Activated CD4-positive, alpha-beta T cell treated with anti-CD3 and anti-CD28 coated beads, Interleukin-2, amount 10 ng/mL, durations not matched to agents 7 days and 5 days (primary cell): ENCODE measurements at places on chromosomes 2 and 18. TPM values are rescaled to one million over a fixed set of nuclear protein-coding genes. Genes with fewer than 3 reads are reported as not detected.

ACMSD gene
- not detected for total RNA-seq

MDH1B gene
- total RNA-seq: 0.40 TPM

XRCC5 gene
- total RNA-seq: 331 TPM

ERBB4 gene
- total RNA-seq: not detected

ACVR2A gene
- 9.2 TPM for total RNA-seq

ST6GAL2 gene
- not detected for total RNA-seq

PIK3C3 gene
- total RNA-seq: 42.5 TPM

TEKT4 gene
- not detected for total RNA-seq

COLEC11 gene
- total RNA-seq: not detected

HS1BP3 gene
- 14.4 TPM for total RNA-seq

MPP4 gene
- not detected for total RNA-seq

TYW5 gene
- 7.9 TPM for total RNA-seq

C2orf15 gene
- total RNA-seq: 1.2 TPM

CCDC85A gene
- total RNA-seq: not detected

SYT4 gene
- not detected for total RNA-seq

TMEFF2 gene
- not detected for total RNA-seq

CHST10 gene
- total RNA-seq: 2.6 TPM

ABCG5 gene
- total RNA-seq: not detected

- peaks cover 5% of the 10 kb centered on the region for H3K27me3 ChIP-seq
- no peaks in the 10 kb centered on the region for H3K4me1 ChIP-seq
- peak; percentile 33 for DNase-seq
- H3K27ac ChIP-seq: no peak overlapping the region
These were observed 58.5 kb upstream of the COPS8 start for GRCh38 chr2:237026981-237027711.

GRCh38 chr2:191688934-191689695, 11.2 kb downstream of the NABP1 start:
- H3K4me1 ChIP-seq: peaks cover 31% of the 10 kb centered on the region
- peaks cover 39% of the 10 kb centered on the region for H3K36me3 ChIP-seq
- no peaks in the 10 kb centered on the region for H3K27me3 ChIP-seq
- no peak for DNase-seq

GRCh38 chr2:170503971-170504809, 210.9 kb upstream of the SP5 start:
- H3K27ac ChIP-seq: no peak overlapping the region
- H3K27me3 ChIP-seq: peaks cover 29% of the 10 kb centered on the region
- H3K4me3 ChIP-seq: no peak overlapping the region

DNA sequence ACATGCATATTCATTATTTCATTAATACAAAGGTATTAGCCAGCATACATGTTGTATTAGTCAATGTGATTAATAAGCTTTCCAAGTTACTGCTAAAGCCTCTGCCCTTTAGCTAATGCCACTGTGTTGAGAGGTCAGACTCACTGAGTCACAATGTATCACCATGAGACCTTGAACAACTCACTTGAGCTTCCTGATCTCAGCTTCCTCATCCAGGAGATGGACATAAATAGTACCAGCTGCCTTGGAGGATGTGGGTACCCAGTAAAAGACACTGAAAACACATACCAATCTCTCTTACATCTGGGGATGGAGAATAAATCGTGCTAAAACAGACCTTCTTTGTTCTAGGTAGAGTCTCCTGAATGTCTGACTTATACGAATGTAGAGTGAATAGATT, 224.6 kb downstream of the EPHA4 start:
- H3K36me3 ChIP-seq: no peaks in the 10 kb centered on the region
- no peak overlapping the region for H3K27ac ChIP-seq
- H3K4me1 ChIP-seq: no peaks in the 10 kb centered on the region
- H3K4me3 ChIP-seq: no peak overlapping the region

DNA sequence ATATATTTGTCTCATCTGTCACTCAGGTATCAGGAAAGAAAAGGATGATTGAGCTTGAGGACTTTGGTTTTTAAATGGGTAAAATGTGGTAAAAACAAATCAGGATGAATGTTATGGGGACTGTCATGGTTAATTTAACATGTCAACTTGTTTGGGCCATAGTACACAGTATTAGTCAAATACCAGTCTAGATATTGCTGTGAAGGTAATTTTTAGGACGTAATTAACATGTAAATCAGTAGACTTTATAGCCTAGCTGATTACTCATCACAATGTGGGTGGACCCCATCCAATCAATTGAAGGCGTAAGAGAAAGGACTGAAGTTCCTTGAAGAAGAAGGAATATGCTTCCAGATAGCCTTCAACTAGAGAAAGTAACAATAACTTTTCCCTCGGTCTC, 275.7 kb upstream of the ZNF804A start:
- no peaks in the 10 kb centered on the region for H3K27me3 ChIP-seq
- DNase-seq: no peak
- H3K4me1 ChIP-seq: no peaks in the 10 kb centered on the region
- no peaks in the 10 kb centered on the region for H3K36me3 ChIP-seq

- H3K4me3 ChIP-seq: no peak overlapping the region
- peaks cover 10% of the 10 kb centered on the region for H3K27me3 ChIP-seq
- peaks cover 7% of the 10 kb centered on the region for H3K4me1 ChIP-seq
- H3K36me3 ChIP-seq: peaks cover 2% of the 10 kb centered on the region
- H3K27ac ChIP-seq: no peak overlapping the region
These were observed 2.5 kb upstream of the DNAJC10 start for GRCh38 chr2:182713601-182714000.

DNA sequence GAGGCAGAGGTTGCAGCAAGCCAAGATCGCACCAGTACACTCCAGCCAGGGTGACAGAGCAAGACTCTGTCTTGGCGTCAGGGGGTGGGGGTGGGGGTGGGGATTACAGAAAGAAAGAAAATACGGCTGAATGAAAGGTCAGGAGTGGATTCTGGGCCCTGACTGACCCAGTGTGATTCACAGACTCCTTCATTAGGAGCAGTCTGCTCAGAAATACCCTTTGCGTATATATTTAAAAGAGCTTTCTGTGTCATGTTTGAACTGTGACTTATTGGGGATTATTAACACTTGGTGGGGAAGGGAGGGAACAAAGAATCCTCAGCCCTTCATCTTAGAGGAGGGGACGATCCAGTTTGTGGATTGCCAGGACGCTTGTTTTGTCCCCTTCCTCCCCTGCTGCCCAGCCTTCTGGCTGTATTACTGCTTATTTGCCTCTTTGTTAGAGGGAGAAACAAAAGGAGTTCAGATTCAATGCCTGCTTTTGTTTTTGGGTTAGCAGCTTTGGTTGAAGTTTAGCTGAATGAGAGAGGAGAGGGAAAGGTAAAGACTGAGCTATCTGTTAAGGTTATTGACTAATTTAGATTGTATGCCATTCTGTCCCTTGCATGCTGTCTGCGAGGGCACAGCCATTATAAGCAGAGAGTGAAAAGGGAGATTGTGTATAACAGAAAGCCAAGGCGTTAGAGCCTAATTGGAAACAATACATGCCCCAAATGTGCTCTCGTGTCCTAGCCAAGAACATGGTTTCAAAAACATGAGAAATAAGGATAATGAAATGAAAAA, 118.3 kb downstream of the FMNL2 start:
- DNase-seq: no peak
- no peaks in the 10 kb centered on the region for H3K36me3 ChIP-seq
- no peaks in the 10 kb centered on the region for H3K4me1 ChIP-seq
- peaks cover 3% of the 10 kb centered on the region for H3K27me3 ChIP-seq
- no peak overlapping the region for H3K4me3 ChIP-seq

DNA sequence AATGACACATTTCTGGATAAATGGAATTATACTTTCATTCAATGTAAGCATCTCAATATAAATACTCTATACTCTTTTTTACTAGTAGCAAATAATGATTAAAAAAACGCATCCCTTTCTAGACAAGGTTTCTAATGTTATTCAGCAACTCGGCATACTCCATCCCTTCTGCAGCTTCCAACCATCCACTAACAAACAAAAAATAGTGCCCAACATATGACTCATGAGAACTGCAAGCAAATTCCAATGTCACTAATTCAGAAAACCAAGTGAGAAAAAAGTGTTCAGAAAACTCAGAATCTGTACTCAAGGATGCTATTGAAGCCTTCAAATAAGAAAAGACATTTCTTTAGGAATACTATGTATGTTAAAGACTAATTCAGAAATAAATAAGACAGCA, 140.0 kb downstream of the BAZ2B start:
- peaks cover 11% of the 10 kb centered on the region for H3K36me3 ChIP-seq
- H3K4me3 ChIP-seq: no peak overlapping the region
- no peak for DNase-seq
- H3K27me3 ChIP-seq: no peaks in the 10 kb centered on the region
- no peaks in the 10 kb centered on the region for H3K4me1 ChIP-seq

DNA sequence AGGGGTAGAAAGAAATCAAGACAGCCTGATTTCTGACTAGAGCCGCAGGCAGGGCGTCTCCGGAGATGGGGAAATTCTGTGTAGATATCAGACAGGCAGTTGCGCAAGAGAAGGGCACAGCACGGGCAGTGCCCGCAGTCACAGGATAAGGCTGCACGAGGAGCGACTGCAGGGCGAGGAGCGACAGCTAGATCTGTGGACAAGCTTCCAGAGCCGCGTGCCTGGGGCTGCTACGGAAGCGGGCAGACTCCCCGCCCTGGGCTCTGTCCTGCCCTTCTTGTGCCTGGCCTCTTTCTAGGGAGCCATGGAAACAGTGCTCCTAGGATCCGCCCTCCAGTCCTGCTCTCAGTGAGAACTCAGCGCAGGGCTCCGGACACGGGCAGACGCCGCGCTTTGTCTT, 12.6 kb downstream of the MC5R start:
- no peak overlapping the region for H3K4me3 ChIP-seq
- H3K27ac ChIP-seq: no peak overlapping the region
- peaks cover 17% of the 10 kb centered on the region for H3K27me3 ChIP-seq
- H3K4me1 ChIP-seq: no peaks in the 10 kb centered on the region
- H3K36me3 ChIP-seq: no peaks in the 10 kb centered on the region

DNA sequence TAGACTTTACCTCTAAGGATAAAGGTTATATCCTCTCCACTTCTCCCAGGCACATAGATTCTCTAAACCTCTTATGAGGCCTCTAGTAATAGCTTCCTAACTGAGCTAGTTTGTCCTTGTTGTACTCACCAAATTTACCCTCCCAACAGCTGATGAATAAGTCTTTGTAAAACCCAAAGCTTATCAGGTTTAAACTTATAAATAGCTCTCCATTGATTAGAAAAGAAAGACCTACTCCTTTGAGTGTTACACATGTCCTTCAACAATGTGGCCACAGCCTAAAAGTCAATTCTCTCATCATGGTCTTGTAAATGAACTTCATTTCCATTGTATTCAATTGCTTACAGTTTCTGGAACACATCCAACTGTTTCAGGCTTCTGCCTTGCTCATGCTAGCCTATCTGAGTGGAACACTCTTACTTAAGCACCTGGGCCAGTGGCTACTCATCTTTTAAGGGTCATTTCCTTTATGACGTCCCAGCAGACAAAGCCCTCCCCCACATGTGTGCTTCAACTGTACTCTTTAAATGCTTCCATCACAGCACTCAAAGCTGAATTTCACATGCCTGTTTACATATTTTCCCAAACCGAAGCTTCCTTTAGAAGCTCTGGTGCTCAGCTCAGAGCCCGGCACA, 131.6 kb downstream of the CDH2 start:
- H3K4me1 ChIP-seq: no peaks in the 10 kb centered on the region
- no peak overlapping the region for H3K27ac ChIP-seq
- H3K36me3 ChIP-seq: no peaks in the 10 kb centered on the region
- no peaks in the 10 kb centered on the region for H3K27me3 ChIP-seq
- no peak overlapping the region for H3K4me3 ChIP-seq

DNA sequence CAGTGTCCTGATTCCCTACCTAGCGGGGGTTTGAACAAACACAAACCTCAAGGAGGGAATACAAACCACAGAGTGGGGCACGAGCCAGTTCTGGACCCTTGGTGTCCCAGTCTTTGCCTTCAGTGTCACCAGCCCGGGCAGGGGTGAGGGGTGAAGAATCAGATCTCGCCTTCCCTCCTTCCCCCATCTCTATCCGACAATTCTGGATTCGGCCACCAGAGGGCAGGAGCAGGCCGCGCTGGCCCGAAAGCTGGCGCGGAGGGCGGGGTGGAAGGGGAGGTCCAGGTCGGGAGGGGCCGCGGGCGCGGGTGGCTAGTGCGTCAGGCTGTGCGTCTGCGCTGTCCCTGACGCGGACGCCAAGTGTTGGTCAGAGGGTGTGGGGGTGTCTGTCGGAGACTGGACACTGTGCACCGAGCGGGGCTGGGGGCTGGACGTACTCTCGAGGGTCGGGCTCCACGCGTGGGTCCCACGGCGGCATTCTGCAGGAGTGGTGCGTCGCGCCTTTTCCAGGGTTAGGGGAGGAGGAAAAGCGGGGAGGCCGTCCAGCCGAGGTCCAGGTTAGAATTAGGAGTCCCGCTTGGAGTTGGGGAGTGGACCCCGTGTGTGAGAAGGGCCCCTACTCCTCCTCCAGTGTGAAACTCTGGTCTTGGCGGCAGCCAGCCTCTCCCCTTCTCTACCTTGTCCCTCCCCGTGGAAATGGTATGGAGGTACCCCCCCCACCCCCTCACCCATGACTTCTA, 2.9 kb upstream of the CRYBA2 start:
- peaks cover 2% of the 10 kb centered on the region for H3K4me1 ChIP-seq
- H3K27ac ChIP-seq: no peak overlapping the region

- H3K27ac ChIP-seq: no peak overlapping the region
- no peaks in the 10 kb centered on the region for H3K36me3 ChIP-seq
- H3K4me3 ChIP-seq: no peak overlapping the region
- peaks cover 2% of the 10 kb centered on the region for H3K27me3 ChIP-seq
These were observed 31.8 kb downstream of the NYAP2 start for GRCh38 chr2:225431105-225431863.

- no peak overlapping the region for H3K27ac ChIP-seq
- no peaks in the 10 kb centered on the region for H3K36me3 ChIP-seq
- no peaks in the 10 kb centered on the region for H3K4me1 ChIP-seq
- no peak overlapping the region for H3K4me3 ChIP-seq
- no peaks in the 10 kb centered on the region for H3K27me3 ChIP-seq
- DNase-seq: no peak
These were observed 22.4 kb downstream of the CABYR start for GRCh38 chr18:24161304-24161703.

GRCh38 chr2:25481381-25482300, 139.9 kb upstream of the DNMT3A start:
- no peak for DNase-seq
- no peaks in the 10 kb centered on the region for H3K36me3 ChIP-seq
- H3K27ac ChIP-seq: no peak overlapping the region
- no peak overlapping the region for H3K4me3 ChIP-seq

GRCh38 chr2:238267341-238267710, 21.1 kb downstream of the PER2 start:
- peaks cover 3% of the 10 kb centered on the region for H3K36me3 ChIP-seq
- DNase-seq: no peak
- no peak overlapping the region for H3K4me3 ChIP-seq

- DNase-seq: no peak
- no peaks in the 10 kb centered on the region for H3K36me3 ChIP-seq
These were observed 187.4 kb downstream of the CCDC102B start for GRCh38 chr18:68985172-68985820.

DNA sequence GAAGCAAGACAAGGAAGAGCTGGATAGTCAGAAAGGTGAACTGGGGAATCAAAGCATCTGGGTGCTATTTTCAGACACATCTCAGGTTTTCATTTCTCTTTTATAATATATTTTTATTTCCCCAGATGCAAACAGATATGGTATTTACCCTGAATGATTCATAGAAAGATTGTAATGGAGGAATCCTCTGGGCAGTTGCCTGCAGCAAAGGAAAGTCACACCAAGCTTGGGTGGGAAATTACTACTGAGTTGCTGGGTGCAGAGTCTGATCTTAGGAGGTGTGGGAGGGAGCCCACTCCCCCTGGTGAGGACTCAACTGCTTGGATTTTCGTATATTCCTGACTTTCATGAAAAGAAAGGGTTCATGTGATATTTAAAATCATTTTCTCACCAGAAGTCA, 2.1 kb downstream of the EFR3B start:
- DNase-seq: no peak
- peaks cover 52% of the 10 kb centered on the region for H3K27me3 ChIP-seq
- no peaks in the 10 kb centered on the region for H3K36me3 ChIP-seq
- H3K4me1 ChIP-seq: peaks cover 30% of the 10 kb centered on the region
- no peak overlapping the region for H3K4me3 ChIP-seq
